Fibroblast of skin of scalp (primary cell): ENCODE measurements at places on chromosomes 16 and 17.

GRCh38 chr16:2686912-2687507 is 4.7 kb downstream of the KCTD5 start:
- DNase-seq = no peak

GRCh38 chr16:3842994-3843393 is 37.5 kb downstream of the CREBBP start:
- no peak for DNase-seq

GRCh38 chr16:55478827-55479429 is at the start of gene MMP2:
Gene MMP2, plus strand, starts transcription at chr16:55479198. Its CDS starts 282 bp downstream, at chr16:55479480.
- peak; percentile 87 for DNase-seq

DNA sequence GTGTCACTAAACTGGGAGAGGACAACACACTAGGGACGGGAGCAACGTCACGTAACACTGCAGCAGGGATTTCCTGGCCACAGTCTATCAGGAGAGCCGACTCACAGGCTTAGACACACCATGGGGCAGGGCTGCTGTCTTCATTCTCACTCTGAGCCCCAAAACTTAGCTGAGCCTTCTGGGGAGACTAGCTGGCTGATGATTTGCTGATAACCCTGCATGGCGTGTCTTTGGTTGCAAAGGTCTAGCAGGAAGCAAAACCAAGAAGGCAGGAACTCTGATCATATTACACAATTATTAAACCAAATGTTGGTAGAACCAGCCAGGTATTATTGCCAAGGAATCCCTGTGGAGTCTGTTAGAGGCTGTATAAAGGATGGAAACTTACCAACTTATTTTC is 345.0 kb downstream of the SLC39A11 start:
- DNase-seq = no peak

- DNase-seq = no peak
Observed at GRCh38 chr16:89489898-89490438, 393 bp downstream of the ANKRD11 start.

GRCh38 chr16:61644736-61645135 is 391.5 kb downstream of the CDH8 start:
- no peak for DNase-seq

- no peak for DNase-seq
Observed at GRCh38 chr16:24009955-24010354, 174.2 kb downstream of the PRKCB start.

DNA sequence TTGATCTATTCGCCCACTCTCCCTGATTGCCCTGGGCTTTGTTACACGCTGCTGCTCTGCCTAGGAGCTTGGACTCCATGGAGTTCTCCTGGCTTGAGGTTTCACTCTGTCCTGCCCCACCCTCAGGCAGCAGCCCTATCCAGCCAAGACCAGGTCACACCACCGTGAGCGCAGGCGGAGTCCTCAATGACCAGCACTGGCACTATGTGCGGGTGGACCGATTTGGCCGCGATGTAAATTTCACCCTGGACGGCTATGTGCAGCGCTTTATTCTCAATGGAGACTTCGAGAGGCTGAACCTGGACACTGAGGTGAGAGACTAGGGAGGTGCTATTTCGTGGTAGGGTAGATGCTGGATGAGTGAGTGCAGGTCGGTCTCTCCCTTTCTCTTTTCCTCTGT is 3.5 kb downstream of the CNTNAP1 start:
- no peak for DNase-seq

DNA sequence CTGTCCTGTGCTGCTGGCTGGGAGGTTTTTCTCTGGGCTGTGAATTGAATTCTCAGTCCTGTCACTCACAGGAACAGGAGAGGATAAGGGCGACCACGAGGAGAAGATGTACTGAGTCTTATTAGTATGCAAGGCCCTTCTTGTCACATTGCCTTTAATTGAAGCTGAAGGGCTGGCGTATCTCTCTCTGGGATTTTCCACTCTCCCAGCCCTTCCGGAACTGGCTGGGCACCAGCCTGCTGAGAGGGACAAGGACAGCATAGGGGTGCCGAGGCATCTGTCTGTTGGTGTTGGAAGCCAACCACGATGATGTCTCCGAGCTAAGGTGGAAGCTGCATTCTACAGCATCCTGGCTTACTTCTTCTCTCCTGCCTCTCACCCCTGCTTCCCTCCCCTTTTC is 33.2 kb downstream of the GPRC5B start:
- DNase-seq = no peak

DNA sequence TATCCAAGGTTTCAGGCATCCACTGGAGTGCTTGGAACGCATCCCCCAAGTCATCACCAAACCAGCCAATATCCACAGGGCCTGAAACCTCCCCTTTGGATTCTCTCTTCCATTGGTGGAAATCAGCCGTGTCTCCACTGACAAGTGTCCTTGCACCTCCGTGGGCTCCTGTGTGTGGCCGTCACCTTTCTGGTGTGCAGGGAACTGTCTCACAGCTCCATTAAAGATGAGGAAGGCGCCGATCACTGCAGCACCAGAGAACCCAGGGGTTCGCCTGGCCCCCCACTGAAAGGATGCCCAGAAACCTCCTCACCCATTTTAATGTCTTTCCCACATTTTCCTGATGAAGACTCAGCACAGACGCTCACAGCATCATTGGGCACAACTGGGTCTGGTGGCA is 17.8 kb upstream of the METRNL start:
- no peak for DNase-seq

- DNase-seq = no peak
Observed at GRCh38 chr16:47469227-47469626, 8.1 kb downstream of the PHKB start.

GRCh38 chr16:85310868-85311585 is 198.8 kb upstream of the CIBAR2 start:
- DNase-seq = no peak

- DNase-seq = no peak
Observed at GRCh38 chr17:54013072-54013471, 190.3 kb downstream of the KIF2B start.

DNA sequence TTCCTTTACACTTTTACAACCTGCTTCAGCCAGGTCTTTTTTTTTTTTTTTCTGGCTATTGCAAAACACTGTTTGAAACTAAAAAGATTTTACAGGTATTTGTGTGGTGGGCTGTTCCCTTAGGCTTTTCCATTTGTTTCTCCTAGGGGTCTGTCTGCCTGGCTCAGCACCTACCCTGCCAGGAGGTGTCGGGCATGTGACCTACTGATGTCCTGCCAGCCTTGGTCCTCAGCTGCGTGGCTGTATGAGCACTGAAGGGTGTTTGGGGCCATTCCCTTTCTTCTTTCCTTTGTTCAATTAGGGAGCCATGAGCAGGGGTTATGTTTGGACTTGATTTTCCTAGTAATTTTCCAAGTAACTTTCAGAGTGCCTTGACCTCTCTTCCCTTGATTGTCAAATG is 269.2 kb upstream of the SALL1 start:
- no peak for DNase-seq

DNA sequence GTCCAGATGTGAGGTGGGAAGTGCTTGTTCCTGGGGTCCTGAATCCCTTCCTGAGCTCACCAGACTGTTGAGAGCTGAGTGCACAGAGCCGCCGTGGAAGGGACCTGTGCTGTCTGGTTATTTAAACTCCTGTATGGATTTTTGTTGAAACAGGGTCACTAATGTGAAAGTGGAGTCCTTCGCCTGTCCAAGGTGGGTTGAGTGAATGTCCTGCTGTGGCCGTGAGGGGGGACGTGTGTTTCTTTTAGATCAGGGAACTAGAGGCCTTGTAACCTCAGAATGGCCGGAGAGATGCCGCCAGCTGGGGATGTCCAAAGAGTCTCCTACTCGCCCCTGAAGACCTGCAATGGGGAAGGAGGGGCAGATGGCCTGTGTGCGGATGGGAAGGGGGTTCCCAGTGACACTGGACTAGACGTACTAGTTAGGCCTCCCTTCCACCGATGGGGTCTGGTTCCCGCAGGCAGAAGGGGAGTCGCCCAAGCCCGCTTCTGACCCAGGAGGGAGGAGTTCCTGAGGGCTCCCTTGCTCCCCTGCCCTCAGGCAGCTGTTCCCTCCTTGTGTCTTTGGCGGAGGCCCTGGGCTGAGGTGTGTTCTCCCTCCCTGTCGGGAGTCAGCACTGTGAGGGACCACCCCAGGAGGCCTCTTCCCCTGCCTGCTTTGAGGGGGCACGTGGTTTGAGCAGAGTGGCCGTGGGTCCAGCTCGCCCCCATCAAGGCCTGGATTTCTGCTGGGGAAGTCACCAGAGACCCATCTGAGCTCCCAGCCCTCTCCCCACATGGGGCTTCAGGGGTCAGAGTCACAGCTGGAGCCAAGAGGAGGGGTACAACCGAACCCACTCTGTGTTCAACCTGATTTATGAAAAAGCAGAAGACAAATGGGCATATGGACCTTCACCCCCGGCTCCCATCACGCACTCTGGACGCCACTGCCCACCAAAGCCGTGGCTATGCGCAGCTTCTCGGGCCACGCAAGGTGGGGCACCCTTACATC is 30.9 kb downstream of the OR1D5 start:
- DNase-seq = no peak

GRCh38 chr17:2854143-2855055 is 58.2 kb downstream of the RAP1GAP2 start:
- DNase-seq = no peak

- no peak for DNase-seq
Observed at GRCh38 chr16:11372829-11373306, 27.6 kb downstream of the RMI2 start.

GRCh38 chr17:30557916-30558685 is 80.9 kb downstream of the GOSR1 start:
- peak; percentile 7 for DNase-seq

- DNase-seq = no peak
Observed at GRCh38 chr17:5033352-5034015, 1.7 kb downstream of the SLC52A1 start.

DNA sequence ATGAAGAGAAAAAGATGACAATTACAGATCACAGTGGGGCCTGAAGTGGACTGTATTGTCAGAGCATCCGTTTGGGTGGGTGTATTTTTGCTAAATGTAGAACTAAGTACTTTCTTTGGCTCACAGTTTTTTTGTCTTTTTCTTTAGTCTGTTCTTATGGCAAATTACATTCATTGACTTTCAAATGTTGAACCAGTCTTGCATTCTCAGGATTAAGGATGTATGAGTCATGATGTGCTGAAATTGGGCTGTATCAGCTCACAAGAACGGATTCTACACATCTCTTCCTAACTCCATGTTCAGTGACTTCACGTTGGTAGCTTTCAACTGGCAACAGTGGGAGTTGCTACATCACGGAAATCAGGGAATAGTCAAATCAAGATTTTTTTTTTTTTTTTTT is 66.5 kb downstream of the TEX2 start:
- DNase-seq = peak; percentile 81

- no peak for DNase-seq
Observed at GRCh38 chr16:51638339-51639135, 487.5 kb upstream of the SALL1 start.

- DNase-seq = no peak
Observed at GRCh38 chr17:36600465-36600864, 918 bp upstream of the MRM1 start.

DNA sequence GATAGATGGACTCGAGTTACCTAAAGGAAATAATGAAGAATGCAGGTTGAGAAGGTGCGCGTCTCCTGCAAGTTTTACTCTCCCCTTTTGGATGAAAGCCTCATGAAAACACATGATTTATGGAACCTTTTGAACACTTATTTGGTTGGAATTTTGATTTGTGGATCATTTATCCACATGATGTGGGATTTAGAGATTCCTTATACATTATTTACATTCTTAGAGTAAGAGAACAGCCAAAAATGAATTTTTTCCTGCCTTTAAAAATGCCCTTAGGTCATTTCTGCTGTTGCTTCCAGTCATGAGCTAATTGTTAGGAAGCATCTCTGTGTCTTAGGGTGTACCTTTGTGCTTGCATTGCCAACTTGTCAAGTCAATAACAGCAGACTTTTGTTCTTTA is 99.9 kb downstream of the RPTOR start:
- DNase-seq = peak; percentile 71

GRCh38 chr17:69086641-69087040 is 25.9 kb upstream of the ABCA9 start:
- DNase-seq = no peak

DNA sequence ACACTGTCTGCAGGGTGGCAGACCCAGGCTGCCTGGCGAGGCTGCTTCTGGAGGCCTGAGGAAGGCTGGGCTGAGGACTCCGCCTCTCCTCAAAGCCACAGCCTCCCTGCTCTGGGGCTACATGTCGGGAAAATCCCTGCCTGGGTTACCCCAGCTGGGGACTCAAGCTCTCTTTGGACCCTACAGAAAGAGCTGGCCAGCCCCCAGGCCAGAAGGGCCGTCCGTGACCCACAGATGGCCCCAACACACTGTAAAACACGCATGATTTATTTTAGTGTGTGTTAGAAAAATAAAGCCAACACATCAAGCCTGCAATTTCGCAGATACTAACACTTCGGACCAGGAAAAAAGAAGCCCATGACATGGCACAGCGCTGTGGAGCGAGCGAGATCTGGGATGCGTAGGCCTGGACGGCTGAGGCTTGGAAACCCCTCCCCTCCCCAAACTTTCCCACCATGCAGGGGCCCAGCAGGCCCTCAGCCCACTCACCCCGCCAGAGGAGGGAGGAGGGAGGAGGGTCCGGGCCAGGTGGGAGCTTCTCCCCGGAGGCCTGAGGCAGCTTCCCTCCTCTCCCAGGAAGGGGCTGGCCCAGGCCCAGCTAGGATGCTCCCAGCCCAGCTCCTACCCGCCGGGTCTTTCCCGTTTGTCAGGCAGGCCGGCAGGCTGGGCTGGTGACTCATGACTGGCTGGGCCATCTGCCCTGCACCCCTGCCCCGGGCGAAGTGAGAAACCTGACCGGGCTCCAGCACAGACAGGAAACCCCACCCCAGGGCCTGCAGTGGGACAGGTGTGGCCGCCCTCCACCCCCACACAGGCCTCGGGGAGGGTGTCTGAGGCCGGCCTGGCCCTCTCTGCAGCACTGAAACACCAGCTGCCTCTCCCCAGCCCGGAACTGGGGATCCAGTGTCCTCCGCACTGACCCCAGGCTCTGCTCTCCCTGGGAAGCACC is 34.1 kb upstream of the SLC38A10 start:
- DNase-seq = peak; percentile 86

GRCh38 chr17:19670908-19671307 is 22.4 kb downstream of the ALDH3A2 start:
- DNase-seq = no peak

DNA sequence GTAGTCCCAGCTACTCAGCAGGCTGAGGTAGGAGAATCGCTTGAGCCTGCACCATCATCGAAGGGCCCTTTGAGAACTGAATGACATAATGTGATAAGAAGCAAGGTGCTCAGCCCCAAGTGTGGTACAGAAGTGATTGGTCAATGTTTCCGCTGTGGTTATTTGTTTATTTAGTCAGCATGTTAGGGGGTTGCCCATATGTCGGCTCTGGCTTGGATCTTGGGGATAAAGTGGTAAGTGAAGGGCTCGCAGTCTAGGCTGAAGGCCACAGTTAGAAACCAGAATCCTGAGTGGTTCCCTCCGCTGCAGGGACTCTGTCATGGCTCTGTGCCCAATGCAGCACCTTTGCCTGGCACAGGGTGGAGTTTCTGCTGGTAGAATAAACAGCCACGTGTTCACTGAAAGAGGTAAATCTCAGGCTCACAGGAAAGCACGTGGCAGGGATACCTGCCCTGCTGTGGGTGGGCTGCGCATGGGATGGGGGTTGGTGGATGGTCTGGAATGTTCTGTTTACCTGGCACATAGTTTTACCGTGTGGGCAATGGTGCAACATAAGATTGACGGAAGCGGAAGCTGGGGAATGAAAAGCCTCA is 35.4 kb downstream of the SYT17 start:
- DNase-seq = no peak

- DNase-seq = no peak
Observed at GRCh38 chr17:34769049-34769448, 189.7 kb downstream of the TMEM132E start.
